Testis (tissue), 5 donors: ENCODE measurements at places on chromosomes 4 and X. TPM values are rescaled to one million over a fixed set of nuclear protein-coding genes. Genes with fewer than 3 reads are reported as not detected.

Gene ZNF330
- polyA plus RNA-seq: 42.0 TPM

Gene FABP2
- not detected for polyA plus RNA-seq

Gene APLN
- polyA plus RNA-seq: 3.2 TPM

Gene UGT2B11
- not detected for polyA plus RNA-seq

Gene GALNTL6
- polyA plus RNA-seq: 2.9 TPM

Gene L1CAM
- polyA plus RNA-seq: 2.5 TPM

Gene TRIM75
- polyA plus RNA-seq: 0.28 TPM

Gene SOD3
- 136 TPM for polyA plus RNA-seq

Gene RAB39B
- 1.8 TPM for polyA plus RNA-seq

Gene FHIP1A
- polyA plus RNA-seq: 5.7 TPM

Gene FBXL5
- polyA plus RNA-seq: 162 TPM

Gene ZNF630
- 2.0 TPM for polyA plus RNA-seq

Gene RPS6KA3
- 8.5 TPM for polyA plus RNA-seq

Gene TEC
- polyA plus RNA-seq: 3.5 TPM
